Activated T-cell treated with anti-CD3 and anti-CD28 coated beads, Interleukin-2, amount 50 U/mL, for 72 hours (primary cell): ENCODE measurements at places on chromosomes 6 and 20.
A peak's percentile ranks its signal among the peaks of the same experiment; 100 is the strongest.

DNA sequence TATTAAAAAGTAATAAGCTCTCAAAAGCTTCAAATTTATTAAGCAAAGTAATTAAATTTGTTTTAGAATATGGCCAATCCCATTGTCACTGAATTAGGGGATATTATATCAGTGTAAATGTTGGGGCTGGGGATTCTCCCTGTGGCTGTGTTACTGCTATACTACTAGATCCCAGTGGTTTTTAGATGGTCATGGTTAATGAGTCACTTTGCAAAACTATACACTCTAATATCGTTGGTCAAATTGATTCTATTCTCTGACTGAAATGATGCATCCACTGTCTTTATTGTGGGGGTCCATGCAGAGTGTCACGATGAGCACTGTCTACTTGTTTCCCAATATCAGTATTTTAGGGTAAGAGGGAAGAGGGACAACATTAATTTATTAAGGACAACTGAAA, 336.9 kb upstream of the PREP start:
- H3K27me3 ChIP-seq, result peaks cover 15% of the 10 kb centered on the region
- no peak overlapping the region for H3K4me3 ChIP-seq
- no peaks in the 10 kb centered on the region for H3K36me3 ChIP-seq
- no peak overlapping the region for H3K27ac ChIP-seq
- no peak for DNase-seq
- peaks cover 12% of the 10 kb centered on the region for H3K4me1 ChIP-seq

DNA sequence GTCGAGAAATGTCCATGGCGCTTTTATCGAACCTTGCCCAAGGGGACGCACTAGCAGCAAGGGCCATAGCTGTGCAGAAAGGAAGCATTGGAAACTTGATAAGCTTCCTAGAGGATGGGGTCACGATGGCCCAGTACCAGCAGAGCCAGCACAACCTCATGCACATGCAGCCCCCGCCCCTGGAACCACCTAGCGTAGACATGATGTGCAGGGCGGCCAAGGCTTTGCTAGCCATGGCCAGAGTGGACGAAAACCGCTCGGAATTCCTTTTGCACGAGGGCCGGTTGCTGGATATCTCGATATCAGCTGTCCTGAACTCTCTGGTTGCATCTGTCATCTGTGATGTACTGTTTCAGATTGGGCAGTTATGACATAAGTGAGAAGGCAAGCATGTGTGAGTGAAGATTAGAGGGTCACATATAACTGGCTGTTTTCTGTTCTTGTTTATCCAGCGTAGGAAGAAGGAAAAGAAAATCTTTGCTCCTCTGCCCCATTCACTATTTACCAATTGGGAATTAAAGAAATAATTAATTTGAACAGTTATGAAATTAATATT, 115.7 kb downstream of the TMEM242 start:
- no peaks in the 10 kb centered on the region for H3K4me1 ChIP-seq
- H3K36me3 ChIP-seq, result peaks cover 16% of the 10 kb centered on the region
- no peak overlapping the region for H3K4me3 ChIP-seq

DNA sequence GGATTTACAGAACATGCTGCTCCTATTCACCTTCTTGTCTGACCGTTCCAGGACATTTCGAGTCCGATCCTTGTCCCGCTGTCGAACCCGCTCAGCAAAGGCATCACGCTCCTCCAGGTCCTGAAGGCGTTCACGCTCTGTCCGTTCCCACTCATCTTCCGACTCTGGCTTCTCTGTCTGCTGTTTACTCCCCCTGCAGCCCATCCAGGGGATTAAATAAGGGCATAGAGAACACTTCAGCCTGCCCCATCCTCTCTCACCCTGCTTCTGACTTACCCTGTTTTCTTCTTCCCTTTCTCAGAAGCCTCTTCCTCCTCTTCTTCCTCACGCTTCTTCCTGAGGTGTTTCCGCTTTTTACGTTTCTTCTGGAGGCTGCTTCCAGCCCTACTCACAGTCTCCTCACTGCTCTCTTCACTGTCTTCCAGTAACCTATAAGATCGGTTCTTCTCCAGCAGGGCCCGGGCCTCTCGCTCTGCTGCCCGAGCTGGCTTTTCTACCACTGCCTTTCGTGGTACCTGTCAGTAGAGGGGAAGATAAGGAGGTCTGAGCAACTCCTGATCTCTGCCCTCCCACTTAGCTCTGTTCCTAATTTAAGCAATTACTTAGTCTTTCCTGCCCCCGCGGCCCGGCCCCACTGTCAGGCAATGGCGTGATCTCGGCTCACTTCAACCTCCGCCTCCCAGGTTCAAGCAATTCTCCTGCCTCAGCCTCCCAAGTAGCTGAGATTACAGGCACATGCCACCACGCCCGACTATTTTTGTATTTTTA, 1.9 kb downstream of the DHX16 start:
- peak overlapping the region; percentile 90 for H3K4me3 ChIP-seq
- DNase-seq, result no peak
- no peaks in the 10 kb centered on the region for H3K27me3 ChIP-seq
- H3K4me1 ChIP-seq, result peaks cover 35% of the 10 kb centered on the region
- H3K36me3 ChIP-seq, result peaks cover 12% of the 10 kb centered on the region
- H3K27ac ChIP-seq, result no peak overlapping the region

DNA sequence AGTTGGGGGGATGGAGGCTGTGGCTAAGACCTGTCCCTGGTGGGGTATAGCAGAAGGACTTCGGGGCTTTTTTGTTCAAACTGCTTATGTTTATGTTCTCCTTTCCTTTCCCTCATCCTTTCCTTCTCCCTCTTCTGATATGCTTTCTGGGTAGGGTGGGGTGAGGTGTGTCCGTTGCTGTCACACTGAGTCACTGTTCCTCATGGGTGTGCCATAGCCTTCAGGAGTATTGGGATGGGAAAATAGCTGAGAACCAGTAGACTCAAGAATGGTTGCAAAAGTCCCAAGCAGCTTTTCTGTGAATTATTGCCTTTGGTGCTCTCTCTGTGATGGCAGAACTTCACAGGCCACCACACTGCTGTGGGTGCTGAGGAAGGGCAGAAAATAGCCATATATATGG, 39.6 kb downstream of the TPD52L1 start:
- no peak overlapping the region for H3K27ac ChIP-seq
- no peak for DNase-seq
- no peaks in the 10 kb centered on the region for H3K36me3 ChIP-seq
- H3K27me3 ChIP-seq, result peaks cover 11% of the 10 kb centered on the region

- no peak overlapping the region for H3K27ac ChIP-seq
- peak; percentile 50 for DNase-seq
- peaks cover 3% of the 10 kb centered on the region for H3K36me3 ChIP-seq
- peaks cover 32% of the 10 kb centered on the region for H3K4me1 ChIP-seq
- no peaks in the 10 kb centered on the region for H3K27me3 ChIP-seq
- no peak overlapping the region for H3K4me3 ChIP-seq
Observed at GRCh38 chr6:18211338-18211737, 53.0 kb downstream of the DEK start.

GRCh38 chr20:22909436-22909835, 125.7 kb upstream of the SSTR4 start:
- no peak overlapping the region for H3K27ac ChIP-seq
- H3K36me3 ChIP-seq, result no peaks in the 10 kb centered on the region
- H3K27me3 ChIP-seq, result no peaks in the 10 kb centered on the region
- H3K4me3 ChIP-seq, result no peak overlapping the region
- H3K4me1 ChIP-seq, result no peaks in the 10 kb centered on the region

GRCh38 chr6:23441808-23442461, 684.1 kb upstream of the NRSN1 start:
- no peak overlapping the region for H3K27ac ChIP-seq
- no peaks in the 10 kb centered on the region for H3K4me1 ChIP-seq
- H3K27me3 ChIP-seq, result peaks cover 8% of the 10 kb centered on the region
- DNase-seq, result no peak
- H3K4me3 ChIP-seq, result no peak overlapping the region

DNA sequence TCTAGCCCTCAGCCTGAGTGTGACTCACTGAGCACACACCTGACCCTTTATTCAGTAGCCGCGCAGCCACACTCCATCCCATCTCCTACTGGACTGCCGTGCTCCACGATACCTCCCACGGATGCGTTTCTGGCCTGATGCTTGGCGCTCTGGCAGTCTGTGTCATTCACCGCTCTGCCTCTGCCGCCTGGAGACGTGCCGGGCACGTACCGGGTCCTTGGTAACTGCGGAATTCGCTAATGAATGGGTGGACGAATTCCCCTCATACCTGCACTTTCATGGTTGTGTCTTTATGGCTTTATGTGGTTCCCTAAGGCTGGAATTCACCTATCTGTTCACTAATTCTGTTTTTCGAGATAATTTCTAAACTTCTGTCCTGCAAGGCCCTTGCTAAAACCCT, 405.7 kb downstream of the QKI start:
- no peak for DNase-seq
- H3K27ac ChIP-seq, result no peak overlapping the region
- H3K4me1 ChIP-seq, result no peaks in the 10 kb centered on the region
- no peaks in the 10 kb centered on the region for H3K27me3 ChIP-seq

DNA sequence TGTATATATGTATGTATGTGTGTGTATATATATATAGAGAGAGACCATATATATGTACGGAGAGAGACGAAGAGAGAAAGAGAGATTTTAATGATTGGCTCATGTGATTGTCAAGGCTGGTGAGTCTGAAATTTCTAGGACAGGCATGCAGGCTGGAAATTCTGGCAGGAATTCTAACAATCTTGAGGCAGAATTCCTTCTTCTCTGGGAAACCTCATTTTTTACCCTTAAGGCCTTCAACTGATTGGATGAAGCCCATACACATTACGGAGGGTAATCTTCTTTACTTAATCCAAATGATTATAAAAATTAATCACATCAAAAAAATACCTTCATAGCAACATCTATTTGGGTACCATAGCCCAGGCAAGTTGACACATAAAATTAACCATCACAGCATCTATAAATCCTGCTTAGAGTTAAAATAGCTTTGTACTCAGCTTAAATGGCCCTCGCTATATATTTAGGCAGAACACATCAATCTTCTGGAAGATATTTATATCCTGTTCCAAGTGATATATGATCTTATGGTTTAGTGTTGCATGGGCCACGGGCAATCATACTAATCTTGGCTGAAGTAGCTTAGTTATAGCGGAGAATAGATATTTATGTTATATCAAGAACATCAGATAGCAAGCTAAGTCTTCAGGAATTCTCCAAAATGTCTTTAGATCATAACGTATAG, 36.6 kb downstream of the ABRACL start:
- DNase-seq, result no peak
- H3K4me1 ChIP-seq, result peaks cover 8% of the 10 kb centered on the region
- no peaks in the 10 kb centered on the region for H3K27me3 ChIP-seq
- no peak overlapping the region for H3K4me3 ChIP-seq
- H3K27ac ChIP-seq, result no peak overlapping the region

DNA sequence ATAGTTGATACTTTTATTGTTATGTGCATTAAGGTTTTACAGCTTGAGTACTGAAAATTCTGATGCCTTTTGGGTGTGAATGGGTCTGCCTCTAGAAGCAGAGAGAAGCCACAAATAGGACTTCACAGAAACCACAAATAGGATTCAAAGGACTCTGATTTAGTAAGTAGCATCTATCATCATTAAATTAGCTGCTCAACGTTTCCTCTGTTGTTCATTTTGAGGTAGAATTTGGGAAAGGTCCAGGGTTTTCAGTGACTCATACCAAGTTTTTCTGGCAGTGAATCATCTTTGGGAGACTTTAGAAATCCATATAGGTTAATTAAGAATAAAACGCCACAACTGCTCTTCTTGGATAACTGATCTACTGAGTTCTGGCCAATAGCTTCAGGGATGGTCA, 105.1 kb downstream of the PHF3 start:
- H3K4me3 ChIP-seq, result no peak overlapping the region
- no peaks in the 10 kb centered on the region for H3K27me3 ChIP-seq
- no peak overlapping the region for H3K27ac ChIP-seq
- H3K4me1 ChIP-seq, result no peaks in the 10 kb centered on the region
- no peak for DNase-seq

DNA sequence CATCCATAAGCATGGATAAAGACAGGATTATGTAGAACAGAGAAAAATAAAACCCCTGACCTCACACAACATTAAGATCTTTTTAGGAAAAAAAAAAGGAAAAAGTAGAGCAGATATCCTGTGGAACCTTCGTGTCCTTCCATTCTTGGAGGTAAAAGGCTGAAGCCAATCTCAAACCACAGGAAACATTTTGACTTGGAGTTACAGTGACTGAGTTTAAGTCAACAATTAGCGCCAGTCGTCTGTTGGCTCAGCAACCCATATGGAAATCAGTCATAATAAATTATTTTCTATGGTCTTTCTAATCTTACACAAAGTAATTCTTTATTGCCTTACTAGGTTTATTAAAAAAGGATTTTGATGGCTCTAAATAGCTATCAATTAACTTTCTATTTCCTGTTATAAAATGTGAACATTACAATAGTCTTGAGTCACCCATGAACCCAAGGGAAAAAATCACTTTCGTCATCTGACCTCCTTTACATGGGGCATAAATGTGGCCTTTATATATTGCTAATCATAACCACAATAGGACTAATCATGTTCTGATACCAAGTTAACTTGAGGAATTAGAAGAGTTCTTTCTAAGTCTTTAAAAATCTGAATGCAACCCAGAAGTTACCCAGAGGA, 592.9 kb downstream of the TFAP2B start:
- no peak for DNase-seq
- H3K4me1 ChIP-seq, result no peaks in the 10 kb centered on the region
- no peaks in the 10 kb centered on the region for H3K36me3 ChIP-seq
- no peak overlapping the region for H3K27ac ChIP-seq
- no peaks in the 10 kb centered on the region for H3K27me3 ChIP-seq

DNA sequence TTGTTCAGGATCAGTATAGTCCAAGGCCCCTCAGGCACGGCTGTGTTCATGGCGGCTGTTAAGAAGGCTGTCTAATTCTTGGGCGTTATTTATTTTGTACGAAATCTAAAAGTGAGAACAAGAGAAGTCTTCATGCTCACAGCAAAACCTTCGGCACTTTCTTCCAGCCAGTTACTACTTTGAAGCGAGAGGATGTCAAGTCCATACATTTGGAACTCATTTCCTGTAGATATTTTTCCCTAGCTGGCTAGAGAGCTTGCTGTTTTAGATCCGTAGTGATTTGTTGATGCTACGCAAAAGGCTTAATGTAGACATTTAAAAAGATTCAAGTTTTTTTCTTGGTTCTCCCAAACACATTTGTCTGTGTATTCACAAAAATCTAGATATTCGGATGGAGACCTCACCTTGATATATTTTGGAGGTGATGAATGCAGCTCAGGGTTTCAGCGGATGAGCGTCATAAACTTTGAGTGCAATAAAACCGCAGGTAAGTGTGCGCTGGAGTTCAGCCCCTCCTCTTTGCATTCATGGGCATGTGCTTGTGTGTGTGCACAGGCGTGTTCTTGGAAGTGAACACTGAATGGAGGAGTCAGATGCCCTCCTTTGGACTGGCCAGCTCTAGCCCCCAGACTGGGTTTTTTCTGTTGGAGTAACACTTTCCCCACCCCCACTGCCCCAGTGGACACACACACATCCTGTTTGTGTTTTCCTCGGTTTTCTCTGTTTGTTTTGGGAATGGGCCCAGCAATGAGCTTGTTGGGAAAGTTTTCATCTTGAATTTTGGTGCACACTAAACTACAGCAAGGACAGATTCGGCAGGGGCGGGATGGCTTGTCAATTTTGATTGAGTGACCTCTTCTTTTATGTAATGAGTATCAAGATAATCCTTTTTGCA, 65.4 kb downstream of the IGF2R start:
- H3K27me3 ChIP-seq, result no peaks in the 10 kb centered on the region
- H3K36me3 ChIP-seq, result peaks cover 17% of the 10 kb centered on the region
- DNase-seq, result no peak
- H3K4me1 ChIP-seq, result peaks cover 15% of the 10 kb centered on the region
- H3K27ac ChIP-seq, result no peak overlapping the region

- no peaks in the 10 kb centered on the region for H3K36me3 ChIP-seq
- peak overlapping the region; percentile 92 for H3K4me3 ChIP-seq
- DNase-seq, result peak; percentile 67
- H3K27ac ChIP-seq, result peak overlapping the region; percentile 96
- peaks cover 40% of the 10 kb centered on the region for H3K4me1 ChIP-seq
Observed at GRCh38 chr20:21100578-21101452, 5.3 kb downstream of the LINC00237 start.

GRCh38 chr20:58593880-58594638, 57.0 kb upstream of the STX16 start:
- no peaks in the 10 kb centered on the region for H3K4me1 ChIP-seq
- H3K36me3 ChIP-seq, result no peaks in the 10 kb centered on the region
- no peak for DNase-seq
